Stimulated activated CD4-positive, alpha-beta T cell treated with anti-CD3 and anti-CD28 coated beads, Interleukin-1b, Interleukin-23, amount 100 ng/mL, for 4 hours (primary cell): ENCODE measurements at places on chromosomes 6 and 20.

DNA sequence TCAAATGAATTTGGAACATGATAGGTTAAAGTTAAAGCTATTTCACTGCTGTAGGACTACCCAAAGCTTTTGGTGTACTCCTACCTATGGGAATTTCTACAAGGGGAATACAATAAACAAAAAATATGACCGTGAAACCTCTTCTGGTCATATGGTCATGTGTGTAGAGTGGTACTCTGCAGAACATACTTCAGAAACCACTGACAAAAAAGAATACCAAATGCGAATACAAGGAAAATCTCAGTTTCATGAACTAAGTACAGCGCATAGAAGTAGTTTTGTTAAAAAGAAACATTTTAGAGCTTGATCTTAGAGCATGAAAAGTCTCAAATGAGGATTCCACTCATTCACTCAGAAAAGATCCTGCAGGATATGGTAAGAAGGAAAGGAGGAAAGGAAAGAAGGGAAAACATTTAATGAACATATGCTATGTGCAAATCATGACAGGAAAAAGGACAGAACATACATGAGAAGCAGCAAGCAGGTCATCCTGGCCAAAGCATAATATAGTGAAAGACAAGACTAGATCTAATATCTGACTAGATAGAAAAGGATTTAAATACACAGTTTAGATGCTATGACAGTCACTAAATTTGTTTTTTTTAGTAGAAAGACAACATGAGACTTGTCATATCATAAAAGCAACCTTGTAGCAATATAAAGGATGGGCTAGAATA lies 36.5 kb downstream of the SNX14 start:
- no peak for DNase-seq

GRCh38 chr6:142900227-142900971 lies 44.6 kb downstream of the HIVEP2 start:
- no peak for DNase-seq

- DNase-seq = no peak
Measured at GRCh38 chr20:1993986-1994385, at the start of gene PDYN. Gene PDYN, minus strand, starts transcription at chr20:1994058. Its CDS starts 10,974 bp downstream, at chr20:1983084.

DNA sequence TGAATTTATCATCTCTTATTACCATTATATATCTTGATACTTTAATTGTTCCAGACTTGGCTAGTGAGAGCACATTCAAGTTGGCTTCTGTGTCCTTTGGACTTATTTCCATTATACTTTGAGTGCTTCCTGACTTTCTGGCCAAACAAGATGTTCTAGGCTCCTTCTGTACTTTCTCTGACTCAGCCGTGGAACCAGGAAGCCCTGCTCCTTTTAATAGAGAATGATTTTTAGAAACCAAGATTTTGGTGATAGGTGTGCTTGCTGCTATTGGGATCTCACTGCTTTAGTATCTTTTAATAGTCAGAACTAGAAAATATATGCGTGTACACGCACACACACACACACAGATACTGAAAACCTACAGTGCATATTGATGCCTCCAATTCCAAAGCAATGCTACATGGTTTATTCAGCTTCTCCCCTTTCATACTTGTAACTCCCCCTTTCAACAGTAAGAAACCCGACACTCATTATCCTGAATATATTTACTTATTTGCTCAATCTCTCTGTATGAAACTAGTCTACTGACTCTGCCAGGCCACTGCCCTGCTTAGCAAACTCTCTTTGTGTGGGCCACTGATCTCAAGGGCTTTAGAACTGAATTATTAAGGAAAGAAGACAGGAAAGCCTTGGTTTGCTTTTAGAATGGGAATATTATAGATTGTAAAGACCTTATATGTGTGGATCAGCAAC lies 42.7 kb upstream of the EZR start:
- no peak for DNase-seq

- DNase-seq = no peak
Measured at GRCh38 chr6:47298475-47298874, 11.2 kb downstream of the TNFRSF21 start.

GRCh38 chr6:156389296-156389695 lies 387.9 kb upstream of the ARID1B start:
- no peak for DNase-seq

- no peak for DNase-seq
Measured at GRCh38 chr20:58554541-58554940, 39.3 kb upstream of the APCDD1L start.

- DNase-seq = no peak
Measured at GRCh38 chr6:24854077-24854666, 55.5 kb upstream of the ARMH2 start.

GRCh38 chr20:49450281-49450721 lies 32.2 kb downstream of the KCNB1 start:
- no peak for DNase-seq

- peak; percentile 61 for DNase-seq
Measured at GRCh38 chr6:31574106-31575061, 981 bp upstream of the TNF start.

- DNase-seq = no peak
Measured at GRCh38 chr6:22021966-22022365, 274.9 kb downstream of the PRL start.

DNA sequence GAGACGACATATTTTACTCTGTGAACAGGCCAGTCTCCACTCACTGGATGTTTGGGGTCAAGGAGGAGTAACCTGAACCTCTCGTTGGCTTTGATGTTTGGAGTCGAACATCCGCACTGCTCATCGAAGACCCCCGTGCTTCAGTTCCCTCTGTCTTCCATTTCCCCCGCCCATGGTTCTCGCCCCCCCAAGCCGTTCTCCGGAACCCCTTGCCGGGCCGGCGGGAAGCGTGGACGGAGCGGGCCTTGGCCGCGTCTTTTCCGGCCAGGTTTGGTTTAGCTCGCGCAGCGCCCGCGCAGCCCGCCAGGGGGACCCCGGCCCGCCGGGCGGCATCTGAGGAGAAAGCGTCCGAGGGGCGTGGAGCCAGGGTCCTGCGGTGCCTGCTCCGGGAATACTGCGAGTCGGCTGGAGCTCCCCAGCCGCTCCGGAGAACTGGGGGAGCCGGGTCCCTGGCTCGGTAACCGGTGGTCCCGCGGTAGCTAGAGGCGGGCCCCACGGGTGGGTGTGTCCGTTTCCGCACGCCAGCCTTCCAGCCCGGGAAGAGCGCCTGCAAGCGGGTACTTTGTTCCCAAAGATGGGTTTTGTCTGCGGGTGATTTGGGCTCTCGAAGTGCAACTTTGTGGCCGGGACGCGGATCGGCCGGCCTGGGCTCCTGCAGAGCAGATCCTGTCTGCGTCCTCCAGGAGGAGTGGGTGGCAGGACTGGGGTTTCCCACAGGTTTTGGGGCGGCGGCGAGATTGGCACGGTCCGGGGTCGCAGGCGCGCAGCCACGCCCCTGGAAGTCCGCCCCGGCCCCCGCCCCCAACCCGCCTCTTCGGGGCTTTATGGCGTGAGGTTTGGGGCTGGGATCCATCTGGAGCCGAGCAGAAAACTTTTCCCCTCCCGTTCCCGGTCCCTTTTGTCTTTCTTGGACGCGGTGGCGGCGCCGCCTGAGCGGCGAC lies at the start of gene TMEM200A:
Gene TMEM200A, plus strand, starts transcription at position 852 of the 941 bp plus-strand sequence. CDS start 74,406 bp downstream, outside the sequence.
- no peak for DNase-seq

GRCh38 chr6:42366011-42366705 lies 85.6 kb downstream of the TRERF1 start:
- DNase-seq = no peak

- no peak for DNase-seq
Measured at GRCh38 chr20:38267296-38267695, 6.8 kb upstream of the KIAA1755 start.

DNA sequence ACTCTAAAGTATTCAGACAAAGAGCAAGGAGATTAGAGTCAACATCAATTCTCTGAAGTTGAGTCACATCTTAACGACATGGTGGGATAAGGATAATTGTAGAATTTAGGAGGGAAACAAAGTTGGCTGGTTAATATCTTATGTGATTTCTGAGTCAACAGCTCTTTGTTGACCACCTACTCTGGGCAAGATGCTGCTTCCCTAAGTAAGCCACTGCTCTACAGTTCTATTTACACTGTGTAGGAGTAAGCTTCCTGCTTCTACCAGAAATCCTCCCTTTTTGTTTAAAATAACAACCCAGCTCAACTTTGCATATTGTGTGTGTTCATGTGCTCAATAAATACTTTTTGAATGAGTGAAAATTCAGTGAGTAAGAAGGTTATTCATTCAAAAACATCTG lies 3.1 kb downstream of the HS3ST5 start:
- DNase-seq = no peak

DNA sequence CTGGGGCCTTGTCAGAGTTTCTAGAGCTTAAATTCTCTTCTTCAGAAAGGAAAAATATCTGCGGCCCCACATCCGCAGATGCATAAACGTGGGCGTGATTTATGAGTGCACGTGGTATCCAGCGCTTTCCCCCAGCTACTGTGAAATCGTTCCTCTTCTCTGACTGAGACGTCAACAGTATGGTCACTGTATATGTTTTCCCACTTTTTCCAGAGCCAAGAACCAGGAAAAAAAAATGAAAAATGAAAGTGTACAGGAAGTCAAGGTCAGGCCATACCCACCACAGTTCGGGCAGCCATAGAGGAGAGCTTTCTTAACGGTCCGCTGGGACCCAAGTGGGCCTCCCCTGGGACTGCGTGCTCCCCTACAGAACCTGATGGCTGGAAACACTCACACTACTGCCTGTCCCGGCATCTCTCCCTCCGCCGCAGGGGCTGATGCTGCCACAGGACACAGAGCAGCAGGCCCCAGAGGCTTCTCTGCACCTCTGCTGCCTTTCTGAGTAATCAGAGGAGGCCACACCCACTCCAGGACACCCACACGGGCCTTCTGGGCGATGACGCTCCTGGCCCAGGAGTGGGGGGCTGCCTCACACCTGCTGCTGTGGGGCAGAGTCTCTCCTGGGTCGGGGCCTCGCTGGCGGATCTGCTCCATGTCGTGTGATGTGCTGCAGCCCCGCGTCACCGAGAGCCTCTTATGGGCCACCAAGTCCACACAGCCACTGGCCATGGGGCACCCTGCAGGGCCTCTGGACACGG lies 16.4 kb upstream of the STX16 start:
- DNase-seq = peak; percentile 56

GRCh38 chr6:25337431-25337830 lies 58.3 kb downstream of the CARMIL1 start:
- no peak for DNase-seq

DNA sequence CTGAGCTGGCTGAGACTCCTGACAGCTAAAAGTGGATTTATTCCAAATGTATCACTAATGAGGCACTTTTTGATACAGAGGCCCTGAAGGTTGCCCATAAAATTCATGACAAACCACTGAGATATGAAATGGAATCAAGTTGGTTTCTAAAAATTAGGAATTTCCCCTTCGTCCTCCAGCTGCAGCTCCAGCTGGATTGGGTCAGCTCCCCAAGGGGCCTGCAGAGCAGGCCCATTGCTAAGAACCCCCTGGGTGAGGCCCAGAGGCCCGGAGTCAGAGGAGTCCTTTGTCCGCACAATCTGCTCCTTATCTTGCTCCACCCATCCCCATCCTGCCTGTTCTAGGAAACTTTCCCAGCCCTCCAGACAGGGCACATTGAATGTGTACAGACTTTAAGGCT lies 163.5 kb upstream of the TOP1 start:
- DNase-seq = no peak

DNA sequence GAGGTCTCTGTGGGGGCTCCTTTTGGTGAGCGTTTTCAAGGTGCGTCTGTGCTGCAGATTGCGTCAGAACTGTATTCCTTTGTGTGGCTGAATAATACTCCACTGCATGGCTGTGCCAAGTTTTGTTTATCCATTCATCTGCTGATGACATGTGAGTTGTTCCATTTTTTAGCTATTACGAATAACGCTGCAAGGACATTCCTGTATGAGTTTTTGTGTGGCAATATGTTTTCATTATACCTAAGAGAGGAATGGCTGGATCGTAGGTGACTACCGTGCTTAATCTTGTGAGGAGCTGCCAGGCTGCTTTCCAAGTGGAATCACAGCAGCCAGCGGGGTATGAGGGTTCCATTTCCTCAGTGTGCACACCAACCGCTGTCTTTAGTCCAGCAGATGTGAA lies 1.1 kb upstream of the DACT2 start:
- no peak for DNase-seq

- no peak for DNase-seq
Measured at GRCh38 chr20:53128004-53128403, 155.8 kb downstream of the TSHZ2 start.

- no peak for DNase-seq
Measured at GRCh38 chr20:54068495-54068894, 1.9 kb downstream of the BCAS1 start.

DNA sequence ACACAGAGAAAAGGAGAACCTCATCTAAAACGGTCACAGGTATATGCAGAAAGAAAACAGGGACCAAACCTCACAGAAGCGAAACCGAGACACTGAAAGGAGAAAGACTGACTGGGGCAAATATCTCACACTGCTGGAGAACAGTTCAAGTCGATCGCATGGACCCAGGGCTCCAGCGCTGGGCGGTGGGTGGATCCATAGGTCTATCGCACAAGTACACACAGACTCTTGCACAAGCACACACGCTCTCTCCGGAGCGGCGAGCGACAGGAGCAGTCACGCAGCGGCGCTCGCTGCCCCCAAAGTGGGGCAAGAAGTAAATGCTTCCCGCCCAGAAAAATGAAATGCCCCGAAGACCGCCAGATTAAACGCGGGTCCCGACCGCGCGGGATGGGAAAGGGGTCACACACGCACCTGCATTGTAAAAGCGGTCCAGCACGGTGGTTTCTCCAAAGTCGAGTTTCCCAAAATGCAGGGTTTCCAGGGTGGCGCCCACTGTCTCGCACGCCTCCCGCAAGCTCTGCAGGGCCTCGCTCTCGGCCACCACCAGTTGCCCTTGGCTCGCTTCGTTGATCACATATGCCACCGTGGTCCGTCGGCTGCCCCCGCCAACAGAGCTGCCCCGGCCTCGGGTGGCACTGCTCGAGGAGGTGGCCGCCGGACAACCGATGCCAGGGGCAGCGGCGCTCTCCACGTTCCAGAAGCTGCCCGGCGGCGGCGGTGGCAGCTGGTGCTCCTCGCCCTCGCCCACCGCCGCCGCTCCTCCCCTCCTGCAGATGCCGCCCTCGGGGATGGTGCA lies 782 bp downstream of the MAP3K5 start:
- DNase-seq = peak; percentile 38
